NCI-H1694 treated with DMSO at 0.1 percent for 48 hours (cell line): ENCODE measurements at places on chromosomes 1 and 21.

DNA sequence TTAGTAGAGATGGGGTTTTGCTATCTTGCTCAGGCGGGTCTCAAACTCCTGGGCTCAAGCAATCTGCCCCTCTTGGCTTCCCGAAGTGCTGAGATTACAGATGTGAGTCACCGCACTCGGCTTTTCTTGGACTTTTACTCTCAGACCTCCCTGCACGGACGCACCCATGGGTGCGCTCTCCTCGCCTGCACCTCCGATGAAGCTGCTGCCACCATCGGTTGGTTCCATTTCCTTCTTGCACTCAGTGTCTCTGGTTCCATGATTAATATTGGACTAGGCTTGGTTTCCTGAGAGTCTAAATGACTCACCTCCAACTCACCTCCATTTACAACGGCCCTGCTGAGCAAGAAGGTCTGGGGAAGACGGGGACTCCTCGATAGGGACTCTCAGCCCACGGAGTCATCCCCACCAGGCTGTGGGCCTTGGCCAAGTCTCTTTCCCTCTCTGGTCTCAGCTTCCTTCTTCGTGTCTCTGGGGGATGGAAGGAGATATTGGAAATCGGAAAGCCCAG, 6.7 kb upstream of the TNFRSF8 start:
- no peak for DNase-seq

DNA sequence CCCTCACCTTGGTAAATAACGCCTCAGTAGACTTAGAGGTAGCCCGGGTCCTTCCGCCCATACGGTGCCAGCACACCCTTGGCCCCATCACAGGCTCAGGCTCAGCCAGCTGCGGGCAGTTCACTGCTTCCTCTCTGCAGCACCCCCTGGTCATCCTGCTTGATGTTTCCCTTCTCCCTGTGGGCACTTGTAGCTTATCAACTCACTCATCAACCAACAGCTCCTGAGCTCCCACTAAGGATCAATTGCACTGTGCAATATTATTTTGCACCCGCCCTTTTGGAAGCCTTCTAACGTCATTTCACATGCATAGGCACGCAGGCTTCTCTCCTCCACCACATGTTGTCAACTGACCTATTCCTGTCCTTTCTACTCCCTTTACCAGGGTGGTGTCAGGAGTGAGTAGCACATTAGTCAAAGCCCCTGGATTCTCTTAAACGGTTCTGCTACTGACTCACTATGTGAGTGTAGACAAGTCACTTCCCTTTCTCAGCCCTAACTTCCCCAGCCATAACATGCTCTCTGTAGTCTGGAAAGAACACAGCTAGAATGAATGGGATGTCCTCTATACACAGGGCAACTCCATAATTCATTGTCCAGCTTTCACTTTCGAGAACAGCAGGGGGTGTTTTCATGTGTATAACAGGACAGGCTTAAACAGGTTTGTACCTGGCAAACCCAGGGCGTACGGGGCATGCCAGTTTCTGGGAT, 47.1 kb upstream of the IRF2BP2 start:
- DNase-seq: no peak

- no peak for DNase-seq
Observed at GRCh38 chr1:89705901-89706699, 73.2 kb downstream of the LRRC8C start.

- DNase-seq: no peak
Observed at GRCh38 chr1:213333121-213333520, 282.1 kb downstream of the RPS6KC1 start.

DNA sequence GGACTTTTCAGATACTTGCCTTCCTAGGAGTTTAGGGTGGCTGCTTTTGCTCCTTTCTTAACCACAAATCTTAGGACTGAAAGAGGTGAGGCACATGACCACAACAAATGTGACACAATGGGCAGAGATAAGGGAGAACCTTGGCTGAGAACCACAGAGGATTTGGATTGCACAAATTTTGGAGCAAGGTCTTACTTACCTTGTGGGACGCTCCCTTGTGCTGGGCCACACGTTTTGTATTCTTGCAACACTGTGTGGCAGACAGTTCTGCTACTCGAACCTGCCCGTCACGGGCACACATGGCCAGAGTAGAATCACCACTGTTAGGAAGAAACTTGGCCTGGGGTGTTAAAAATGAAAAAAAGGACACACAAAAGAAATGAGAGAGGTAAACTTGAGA, 23.9 kb downstream of the DCAF8 start:
- no peak for DNase-seq

DNA sequence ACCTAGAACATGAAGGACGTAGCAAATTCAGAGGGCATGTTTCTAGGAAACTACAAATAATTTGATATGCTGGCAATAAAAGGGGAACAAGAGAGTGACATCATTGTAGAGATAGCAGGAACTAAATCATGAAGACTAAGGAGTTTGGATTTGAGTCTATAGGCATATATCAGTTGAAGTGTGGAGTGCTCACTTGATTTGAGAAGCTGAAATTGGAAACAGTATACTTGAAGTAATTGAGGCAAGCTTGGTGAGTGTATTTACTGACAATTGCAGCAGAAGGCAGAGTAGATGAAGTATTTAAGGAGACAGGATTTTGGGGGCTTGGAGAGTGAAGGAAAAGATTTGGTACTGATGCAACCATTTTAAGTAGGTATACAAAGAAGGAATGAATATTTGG, 6.4 kb upstream of the TMCO2 start:
- no peak for DNase-seq

GRCh38 chr1:61825393-61825792, 83.1 kb downstream of the PATJ start:
- no peak for DNase-seq

DNA sequence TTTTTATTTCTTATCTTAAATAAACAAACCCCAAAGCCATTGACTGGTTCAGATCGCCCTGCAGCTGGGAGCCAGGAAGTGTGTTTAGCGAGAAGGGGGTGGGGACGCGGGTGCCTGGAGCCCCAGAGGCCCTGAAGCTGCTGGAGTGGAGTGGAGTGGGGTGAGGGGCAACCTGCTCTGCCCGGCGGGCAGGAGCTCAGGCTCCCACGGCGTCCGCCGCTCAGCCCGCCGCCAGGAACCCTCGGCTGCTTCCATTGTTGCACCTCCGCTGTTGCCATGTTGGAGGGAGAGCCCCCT, 673 bp downstream of the PIK3C2B start:
- peak; percentile 35 for DNase-seq

DNA sequence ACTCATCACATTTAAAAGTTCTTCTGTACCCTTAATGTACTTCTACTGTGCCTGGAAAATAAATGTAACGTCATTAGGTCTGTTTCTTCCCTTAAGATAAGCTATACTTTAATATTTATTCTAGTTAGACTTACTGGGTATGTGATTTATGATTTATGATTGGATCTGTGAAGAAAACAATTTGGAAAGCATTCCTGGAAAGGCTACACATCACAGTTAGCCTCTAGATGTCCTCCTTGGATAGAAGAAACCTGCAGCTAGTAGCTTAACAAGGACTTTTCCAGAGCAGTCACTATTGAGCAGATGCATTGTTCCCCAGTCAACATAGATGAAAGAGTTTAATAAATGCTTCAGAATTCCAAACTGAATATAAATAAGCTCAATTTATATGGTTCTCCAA, 22.2 kb upstream of the ABL2 start:
- DNase-seq: peak; percentile 31

DNA sequence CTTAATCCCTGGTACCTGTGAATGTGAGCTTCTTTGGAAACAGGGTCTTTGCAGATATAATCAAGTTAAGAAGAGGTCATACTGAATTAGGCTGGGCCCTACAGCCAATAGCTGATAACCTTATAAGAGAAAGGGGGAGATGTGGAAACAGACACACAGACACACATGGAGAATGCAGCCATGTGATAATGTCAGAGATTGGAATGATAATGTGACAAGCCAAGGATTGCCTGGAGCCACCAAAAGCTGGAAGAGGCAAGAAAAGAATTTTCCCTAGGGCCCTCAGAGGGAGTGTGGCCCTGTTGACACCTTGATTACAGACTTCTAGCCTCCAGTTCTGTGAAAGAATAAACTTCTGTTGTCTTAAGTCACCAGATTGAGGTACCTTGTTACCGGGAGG, 114.5 kb upstream of the SOD1 start:
- DNase-seq: no peak

DNA sequence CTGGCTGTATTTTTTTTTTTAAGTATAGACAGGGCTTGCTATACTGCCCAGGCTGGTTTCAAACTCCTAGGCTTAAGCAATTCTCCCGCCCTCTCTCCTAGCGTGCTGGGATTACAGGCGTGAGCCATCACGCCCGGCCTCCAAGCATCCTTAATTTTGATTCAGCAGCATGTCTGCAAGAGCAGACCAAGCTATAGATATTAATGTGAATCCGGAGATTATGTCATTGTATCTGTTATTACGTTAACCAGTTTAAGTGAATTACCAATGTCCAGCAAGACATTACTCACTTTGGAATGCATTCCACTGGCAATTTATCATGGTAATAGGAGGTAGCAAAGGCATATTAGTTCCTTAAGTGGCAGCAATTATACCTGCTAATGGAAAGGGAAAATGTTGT, 179.7 kb downstream of the CHRM3 start:
- no peak for DNase-seq

DNA sequence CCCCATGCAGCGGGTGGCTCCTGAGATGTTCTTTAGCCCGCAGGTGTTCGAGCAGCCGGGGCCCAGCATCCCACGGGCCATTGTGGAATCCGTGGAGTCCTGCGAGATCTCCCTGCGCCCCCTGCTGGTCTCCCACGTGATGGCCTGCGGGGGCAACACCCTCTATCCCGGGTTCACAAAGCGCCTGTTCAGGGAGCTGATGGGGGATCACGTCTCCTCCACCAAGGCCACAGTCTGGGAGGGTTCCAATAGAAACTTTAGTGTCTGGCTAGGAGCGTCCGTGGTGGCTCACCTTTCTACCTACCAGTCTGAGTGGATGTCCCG, 71.0 kb downstream of the ACTL8 start:
- DNase-seq: no peak

GRCh38 chr1:51741121-51741681, 124.3 kb downstream of the OSBPL9 start:
- DNase-seq: no peak

GRCh38 chr1:6515771-6516170, 24.3 kb upstream of the PLEKHG5 start:
- no peak for DNase-seq

DNA sequence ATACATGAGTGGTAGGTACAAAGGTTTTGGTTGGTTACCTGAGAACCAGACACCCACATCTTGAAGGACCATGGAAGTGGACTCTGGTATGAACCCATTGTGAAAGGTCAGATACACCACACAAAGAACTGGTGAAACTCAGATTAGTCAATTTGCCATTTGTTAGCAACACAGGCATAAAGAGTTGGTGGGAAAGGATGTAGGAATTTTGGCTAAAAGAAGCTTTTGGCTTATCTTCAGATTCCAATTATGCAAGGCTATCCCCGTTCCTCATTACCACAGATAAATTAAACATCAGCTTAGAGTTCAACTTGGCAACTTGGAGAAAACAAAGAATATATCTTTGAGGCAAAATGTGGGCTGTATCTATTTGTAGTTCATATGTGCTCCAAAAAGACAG, 87.0 kb upstream of the IRF2BP2 start:
- no peak for DNase-seq

GRCh38 chr1:222239130-222239529, 308.8 kb downstream of the HHIPL2 start:
- DNase-seq: no peak

DNA sequence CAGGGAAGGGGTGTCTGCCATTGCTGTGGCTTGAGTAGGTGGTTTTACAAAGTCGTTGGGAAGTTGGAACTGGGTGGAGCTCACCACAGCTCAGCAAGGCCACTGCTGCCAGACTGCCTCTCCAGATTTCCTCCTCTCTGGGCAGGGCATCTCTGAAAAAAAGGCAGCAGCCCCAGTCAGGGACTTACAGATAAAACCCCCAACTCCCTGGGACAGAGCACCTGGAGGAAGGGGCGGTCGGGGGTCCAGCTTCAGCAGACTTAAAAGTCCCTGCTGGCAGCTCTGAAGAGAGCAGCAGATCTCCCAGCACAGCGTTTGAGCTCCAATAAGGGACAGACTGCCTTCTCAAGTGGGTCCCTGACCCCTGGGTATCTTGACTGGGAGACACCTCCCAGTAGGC, 124.2 kb downstream of the LHX8 start:
- no peak for DNase-seq

DNA sequence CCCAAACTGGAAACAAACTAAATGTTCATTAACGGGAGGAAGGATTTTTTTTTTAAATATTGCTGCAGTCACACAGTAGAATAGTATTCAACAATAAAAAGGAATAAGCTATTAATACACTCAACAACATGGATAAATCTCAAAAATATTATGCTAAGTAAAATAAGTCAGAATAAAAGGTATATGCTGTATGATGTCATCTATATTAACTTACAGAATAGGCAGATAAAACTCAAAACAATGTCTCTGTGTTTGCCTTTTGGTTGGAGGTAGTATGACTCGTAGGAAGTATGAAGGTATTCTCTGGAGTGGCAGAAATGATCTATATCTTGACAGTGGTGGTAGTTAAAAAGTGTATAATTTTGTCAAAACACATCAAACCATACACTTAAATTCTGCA, 6.1 kb upstream of the ST6GALNAC5 start:
- no peak for DNase-seq

DNA sequence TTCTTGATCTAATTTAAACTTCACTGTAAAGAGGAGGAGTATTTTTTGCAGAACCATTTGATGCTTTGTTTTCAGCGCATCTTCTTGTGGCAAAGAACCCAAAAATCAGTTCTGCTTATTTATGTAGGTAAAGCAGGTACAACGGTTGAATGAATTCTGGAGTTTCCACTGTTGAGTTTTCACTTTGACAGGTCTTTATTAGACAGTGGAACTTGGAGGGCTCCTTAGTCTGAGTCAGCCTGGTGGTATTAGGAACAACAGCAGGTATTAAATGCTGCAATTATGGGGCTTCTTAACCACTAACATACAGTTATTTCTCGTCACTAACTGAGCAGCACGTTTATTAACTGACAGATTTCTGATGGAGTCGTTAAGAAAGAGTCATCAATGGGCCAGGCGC, 1.2 kb downstream of the LRIG2 start:
- no peak for DNase-seq

DNA sequence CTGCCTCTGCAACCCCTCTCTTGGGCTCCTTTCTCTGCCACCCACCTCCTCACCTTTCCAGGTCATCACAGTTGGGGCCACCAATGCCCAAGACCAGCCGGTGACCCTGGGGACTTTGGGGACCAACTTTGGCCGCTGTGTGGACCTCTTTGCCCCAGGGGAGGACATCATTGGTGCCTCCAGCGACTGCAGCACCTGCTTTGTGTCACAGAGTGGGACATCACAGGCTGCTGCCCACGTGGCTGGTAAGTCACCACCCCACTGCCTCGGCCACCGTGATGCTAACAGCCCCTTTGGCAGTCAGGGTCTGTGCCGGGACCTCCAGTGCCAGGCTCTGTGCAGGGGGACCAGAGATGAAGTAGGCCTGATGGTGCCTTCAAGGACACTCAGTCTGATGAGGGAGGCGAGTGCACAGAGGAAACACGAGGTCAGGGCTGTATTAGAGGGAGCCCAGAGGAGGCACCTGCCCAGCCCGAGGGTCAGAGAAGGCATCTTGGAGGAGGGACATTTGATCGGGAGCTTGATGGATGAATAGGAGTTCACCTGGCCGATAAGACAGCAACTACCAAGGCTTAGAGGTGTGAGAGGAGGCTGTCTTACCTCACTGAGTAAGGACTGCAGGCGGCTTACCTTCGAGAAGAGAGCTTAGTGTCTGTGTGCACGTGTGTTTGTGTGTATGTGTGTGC, 18.1 kb downstream of the PCSK9 start:
- no peak for DNase-seq
